H7 (cell line): ENCODE measurements at places on chromosomes 13 and 19.
A peak's percentile ranks its signal among the peaks of the same experiment; 100 is the strongest.

DNA sequence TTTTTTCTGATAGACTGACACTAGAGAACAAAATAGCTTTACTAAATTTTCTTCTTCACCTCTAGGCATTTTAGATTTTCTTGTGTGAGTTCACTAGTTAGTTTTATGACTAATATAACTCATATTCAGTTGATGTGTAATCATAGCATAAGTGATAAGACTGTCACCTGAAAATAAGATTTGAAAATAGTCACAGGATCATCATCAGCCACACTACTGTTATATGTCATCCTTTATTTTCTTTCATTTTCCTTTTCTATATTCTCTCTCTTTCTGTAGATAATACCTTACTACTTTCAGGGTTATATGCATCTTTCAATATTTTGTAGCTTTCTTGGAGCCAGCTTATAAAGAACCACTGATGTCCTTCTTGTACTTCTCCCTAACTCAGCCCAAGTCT, 292.6 kb downstream of the TDRD3 start:
- no peak for DNase-seq

GRCh38 chr13:94704377-94705080, 7.8 kb downstream of the SOX21 start:
- DNase-seq = peak; percentile 78

GRCh38 chr19:38304866-38305429, 897 bp downstream of the C19orf33 start:
- DNase-seq = peak; percentile 99

DNA sequence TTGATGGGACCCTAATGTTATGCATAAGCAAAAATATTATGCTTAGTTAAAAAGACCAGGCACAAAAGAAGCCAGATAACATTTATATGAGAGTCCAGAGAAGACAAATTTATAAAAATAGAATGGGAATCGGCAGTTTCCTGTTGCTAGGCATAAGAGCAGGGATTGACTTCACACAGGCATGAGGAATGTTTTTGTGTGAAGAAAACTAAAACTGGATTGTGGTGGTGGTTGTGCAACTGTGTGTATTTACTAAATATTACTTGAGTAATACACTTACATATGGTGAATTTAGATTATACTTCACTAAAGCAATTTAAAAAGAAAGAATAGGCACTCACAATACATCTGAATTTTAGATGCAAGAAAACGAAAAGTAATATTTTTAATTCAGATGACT, 108.3 kb downstream of the SLITRK1 start:
- DNase-seq = no peak

DNA sequence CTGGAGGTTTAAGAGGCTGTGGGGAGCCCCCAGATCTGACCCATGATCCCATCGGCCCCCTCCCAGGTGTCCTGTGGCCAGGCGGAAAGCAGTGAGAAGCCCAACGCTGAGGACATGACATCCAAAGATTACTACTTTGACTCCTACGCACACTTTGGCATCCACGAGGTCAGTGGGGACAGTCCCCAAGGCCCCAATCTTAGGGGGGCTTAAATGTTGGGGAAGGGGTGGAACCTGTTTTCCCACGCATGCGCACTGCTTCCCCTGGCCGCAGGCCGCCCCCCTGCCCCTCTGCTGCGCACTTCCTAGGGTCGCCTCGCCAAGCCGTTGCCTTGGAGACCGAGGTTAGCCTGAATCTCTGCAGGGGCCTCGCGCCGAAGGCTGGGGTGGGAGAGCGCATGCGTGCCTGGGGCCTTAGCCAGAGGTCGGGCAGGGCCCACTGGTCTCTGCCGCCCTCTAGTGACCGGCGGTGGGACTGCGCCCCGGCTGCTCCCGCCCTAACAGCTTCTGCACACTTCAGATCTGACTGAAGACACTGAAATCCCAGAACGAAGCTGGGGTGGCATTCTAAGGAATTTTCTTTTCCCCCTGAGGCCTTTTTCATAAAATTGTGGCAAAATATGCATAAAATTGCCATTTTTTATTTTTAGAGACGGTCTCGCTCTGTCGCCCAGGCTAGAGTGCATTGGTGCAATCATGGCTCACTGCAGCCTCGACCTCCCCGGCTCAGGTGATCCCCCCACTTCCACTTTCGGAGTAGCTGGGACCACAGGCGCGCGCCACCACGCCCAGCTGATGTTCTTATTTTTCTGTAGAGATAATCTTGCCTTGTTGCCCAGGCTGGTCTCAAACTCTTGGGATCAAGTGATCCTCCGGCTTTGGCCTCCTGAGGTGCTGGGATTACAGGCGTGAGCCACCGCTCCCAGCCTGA, 3.6 kb downstream of the PRMT1 start:
- DNase-seq = peak; percentile 100

- DNase-seq = no peak
Measured at GRCh38 chr13:112712451-112713207, 22.8 kb downstream of the ATP11A start.

GRCh38 chr19:4149518-4150288, 3.7 kb upstream of the CREB3L3 start:
- no peak for DNase-seq

GRCh38 chr13:22120646-22121045, 449.8 kb downstream of the FGF9 start:
- DNase-seq = no peak

GRCh38 chr19:33111587-33111986, 20.3 kb upstream of the WDR88 start:
- DNase-seq = no peak

DNA sequence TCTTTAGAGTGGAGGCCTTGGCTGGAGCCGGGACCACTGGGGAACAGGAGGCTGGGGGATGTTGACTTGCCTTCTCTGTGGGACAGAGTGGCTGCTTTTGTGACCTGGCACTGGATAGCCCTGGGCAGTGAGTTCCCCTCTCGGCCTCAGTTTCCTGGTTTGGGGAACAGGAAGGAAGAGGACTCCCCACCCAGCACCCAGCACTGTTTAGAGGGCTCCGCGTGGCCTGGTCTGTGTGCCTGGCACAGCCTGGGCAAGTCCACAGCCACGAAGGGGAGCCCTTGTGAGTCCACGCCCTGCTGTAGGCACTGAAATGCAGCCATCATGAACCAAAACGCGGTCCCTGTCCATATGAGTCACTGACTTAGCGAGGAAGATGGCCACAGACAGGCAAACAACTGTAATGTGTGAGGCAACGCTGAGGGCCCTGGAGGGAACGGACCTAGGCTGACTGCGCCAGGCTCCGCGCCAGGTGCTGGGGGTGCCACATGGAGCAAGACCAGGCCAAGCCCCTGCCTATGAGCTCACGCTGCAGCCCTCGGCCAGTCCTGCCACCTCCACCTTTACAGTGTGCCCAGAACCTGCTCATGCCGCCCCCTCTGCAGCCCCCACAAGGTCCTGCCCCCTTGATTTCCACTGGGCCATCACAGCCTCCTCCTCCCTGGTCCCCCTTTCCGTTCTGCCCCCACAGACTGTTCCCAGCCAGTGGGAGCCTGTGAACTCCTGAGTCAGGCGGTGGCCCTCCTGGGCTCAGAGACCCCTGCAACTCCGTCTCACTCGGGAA, 35.5 kb downstream of the PAK4 start:
- no peak for DNase-seq

GRCh38 chr19:51739466-51740213, 12.0 kb downstream of the FPR1 start:
- no peak for DNase-seq

DNA sequence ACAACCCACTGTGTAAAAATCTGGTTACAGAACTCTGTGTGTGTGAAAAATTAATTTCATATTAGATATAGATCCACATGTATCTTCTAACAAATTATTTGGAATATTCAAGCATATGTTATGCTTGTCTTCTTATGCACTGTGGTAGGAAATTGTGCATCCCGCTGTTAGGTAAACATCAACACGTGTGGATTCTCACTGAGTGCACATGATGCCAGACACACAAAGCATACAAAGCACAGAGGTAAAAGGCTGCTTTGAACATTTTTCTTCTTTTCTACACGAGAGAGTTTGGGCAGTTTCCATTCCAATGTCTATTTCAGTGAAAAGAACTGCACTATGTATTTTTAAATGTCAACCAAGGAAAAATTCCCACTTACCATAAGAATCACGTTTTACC, 354.9 kb downstream of the PCDH9 start:
- DNase-seq = no peak

DNA sequence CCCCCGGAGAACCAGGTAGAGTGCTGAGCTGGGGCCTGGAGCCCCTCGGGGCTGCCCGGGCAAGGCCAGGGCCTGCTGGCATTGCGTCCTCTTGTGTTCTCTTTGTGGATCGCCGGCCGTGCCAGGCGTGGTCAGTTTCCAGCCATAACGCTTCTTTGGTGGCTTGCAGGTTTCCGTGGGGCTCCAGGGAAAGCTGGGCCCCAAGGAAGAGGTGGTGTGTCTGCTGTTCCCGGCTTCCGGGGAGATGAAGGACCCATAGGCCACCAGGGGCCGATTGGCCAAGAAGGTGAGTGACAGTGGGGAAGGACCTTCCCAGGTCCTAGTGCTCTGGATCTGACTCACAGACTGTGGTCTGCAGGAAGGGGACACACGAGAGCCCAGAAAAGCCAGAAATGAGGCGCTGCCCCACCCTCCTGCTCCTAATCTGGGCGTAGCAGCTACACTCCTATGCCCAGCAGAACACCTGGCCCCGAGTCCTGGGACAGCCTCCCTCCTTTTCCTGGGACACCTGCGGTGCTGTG, 57.5 kb downstream of the RAB20 start:
- DNase-seq = no peak

DNA sequence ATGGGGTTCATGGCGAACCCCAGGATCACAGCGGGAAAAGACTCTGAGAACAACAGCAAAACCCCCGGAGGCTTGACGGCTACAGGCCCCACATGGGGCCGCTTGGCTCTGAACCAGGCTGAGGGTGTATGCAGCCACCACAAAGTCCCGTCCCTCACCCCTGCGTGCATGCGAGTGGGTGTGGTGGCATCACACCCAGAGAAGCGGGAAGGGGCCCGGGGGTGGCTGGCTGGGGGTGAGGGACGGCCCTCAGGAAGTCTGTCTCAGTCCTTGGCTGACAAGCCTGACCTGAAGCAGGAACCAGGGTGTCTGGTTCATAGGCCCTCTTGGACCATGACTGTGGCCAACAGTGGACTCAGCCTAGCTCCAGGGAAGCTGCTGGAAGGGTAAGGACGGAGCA, 34.2 kb downstream of the CEBPG start:
- peak; percentile 48 for DNase-seq

GRCh38 chr13:50426927-50427326, 411.7 kb downstream of the KCNRG start:
- DNase-seq = no peak

- no peak for DNase-seq
Measured at GRCh38 chr19:1090731-1091543, 4.2 kb downstream of the POLR2E start.

DNA sequence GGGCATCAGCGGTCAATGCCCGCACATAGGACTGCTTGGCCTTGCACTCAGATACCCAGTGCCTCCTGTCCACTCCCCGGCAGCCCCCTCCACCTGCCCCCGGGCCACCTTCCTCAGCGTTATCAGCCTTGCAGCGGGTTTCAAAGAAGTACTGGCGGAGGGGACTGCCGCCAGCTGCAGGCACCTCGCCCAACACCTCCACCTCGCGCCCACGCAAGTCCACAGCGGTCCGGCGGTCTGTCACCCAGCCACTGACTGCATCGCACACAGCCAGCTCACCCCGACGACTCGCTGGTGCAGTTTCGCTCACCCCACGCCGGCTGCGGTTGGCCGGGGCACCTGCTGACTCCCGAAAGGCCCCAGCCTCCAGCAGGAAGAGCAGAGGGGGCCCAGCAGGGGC, 3.2 kb downstream of the NTF4 start:
- DNase-seq = peak; percentile 43

- DNase-seq = peak; percentile 77
Measured at GRCh38 chr19:39341129-39341718, 997 bp upstream of the SAMD4B start.

GRCh38 chr19:40303765-40304164, 18.6 kb upstream of the AKT2 start:
- DNase-seq = no peak

DNA sequence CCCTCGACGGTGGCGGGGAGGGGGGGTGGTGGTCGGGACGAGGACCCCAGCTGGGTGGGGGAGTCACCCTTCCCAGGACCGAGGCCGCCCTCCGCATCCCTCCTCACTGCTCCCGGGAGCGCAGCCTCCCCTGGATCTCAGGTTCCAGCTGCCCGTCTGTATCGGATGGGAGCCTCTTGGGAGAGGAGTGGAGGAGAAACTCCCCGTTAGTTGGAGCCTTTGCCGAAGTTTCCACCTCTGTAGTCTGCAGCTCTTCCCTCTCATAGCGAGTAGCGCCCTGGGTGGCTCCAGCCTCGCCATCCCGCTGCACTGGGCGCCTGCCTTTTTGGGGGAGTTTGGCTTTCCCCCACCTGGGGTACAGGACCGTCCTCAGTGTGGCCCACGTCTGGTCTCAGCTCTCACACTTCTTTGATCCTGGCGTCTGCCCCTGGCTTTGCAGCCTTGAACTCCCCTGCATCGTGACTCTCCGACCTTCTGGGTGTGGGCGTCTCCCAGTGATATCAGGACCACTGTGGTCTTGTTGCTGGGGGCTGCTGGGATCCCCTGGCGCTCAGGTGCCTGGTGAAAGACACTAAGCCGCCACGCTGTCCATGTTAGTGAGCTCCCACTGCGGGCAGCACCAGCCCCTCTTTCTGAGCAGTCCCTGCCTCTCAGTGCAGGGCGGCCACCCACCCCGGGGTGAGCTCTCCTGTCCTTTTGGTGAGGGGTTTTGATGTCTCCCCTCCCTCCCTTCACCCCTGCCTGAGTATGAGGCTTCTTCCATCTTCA, 1.1 kb downstream of the CNOT3 start:
- no peak for DNase-seq

DNA sequence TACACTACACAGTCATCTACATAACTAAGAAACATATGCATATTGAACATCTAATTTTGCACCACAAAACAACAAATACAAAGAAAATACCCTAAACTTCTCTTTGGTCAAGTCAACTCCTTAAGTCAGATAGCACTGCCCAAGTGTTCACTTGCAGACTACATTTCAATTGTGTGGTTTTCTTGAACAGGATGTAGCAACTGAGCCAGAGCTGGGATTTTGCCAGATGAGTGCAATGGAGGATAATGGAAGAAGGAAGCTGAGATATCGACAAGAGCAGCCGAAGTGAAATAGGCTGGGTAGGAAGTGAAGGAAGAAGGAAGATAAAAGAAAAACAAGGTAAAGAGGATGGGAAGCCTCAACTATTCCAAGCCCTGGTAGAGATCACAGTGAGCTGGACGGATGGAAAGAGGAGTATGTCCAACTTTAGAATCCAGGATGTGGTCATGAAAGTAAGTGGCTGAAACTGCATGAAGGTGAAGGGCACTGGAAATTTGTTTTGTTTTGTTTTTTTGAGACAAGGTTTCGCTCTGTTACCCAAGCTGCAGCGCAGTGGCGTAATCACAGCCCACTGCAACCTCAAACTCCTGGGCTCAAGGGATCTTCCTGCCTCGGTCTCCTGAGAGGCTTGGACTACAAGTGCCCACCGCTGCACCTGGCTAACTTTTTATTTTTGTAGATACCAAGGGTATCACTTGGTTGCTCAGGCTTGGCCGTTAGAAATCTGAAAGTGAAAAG, 15.0 kb downstream of the NUFIP1 start:
- no peak for DNase-seq

DNA sequence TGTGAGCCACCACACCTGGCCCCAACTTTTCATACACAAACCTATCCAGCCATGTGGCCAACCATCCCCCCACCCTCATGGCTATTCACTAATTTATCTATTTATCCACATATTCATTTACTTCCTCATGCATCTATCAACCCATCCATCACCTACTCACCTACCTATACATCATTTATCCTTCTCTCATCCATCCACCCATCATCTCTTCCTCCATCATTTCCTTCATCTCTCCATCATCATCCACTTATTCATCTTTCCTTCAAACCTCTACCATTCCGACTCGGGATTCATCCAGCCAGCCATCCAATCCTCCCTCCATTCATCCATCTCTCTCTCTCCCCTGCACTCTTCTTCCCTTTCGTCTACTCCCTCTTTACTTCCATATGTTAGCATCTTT, 54.6 kb downstream of the RYR1 start:
- DNase-seq = no peak
